Stimulated activated CD8-positive, alpha-beta memory T cell treated with anti-CD3 and anti-CD28 coated beads, Interleukin-15, amount 100 ng/mL, for 48 hours (primary cell): ENCODE measurements at places on chromosomes 7 and 10.
A peak's percentile ranks its signal among the peaks of the same experiment; 100 is the strongest.

GRCh38 chr7:140625908-140626868 lies 14.4 kb downstream of the DENND2A start:
- DNase-seq: no peak

DNA sequence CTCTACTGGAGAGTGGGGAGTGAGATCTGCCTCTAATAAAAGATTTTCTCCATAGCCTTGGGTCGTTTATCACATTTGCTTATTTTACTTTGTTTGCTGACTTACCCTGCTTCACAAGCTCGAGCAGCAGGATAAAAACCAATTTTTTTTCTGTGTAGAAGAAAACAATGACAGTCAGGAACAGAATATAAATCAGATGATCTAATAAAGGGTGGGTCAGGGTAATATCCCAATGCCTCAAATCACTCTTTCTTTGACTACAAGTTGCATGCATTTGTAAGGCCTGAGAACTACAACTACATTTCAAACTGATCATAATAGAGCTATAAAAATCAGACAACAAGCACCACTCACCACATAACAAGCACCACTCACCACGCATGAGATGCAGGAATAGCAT lies 174.4 kb upstream of the ADARB2 start:
- no peak for DNase-seq

DNA sequence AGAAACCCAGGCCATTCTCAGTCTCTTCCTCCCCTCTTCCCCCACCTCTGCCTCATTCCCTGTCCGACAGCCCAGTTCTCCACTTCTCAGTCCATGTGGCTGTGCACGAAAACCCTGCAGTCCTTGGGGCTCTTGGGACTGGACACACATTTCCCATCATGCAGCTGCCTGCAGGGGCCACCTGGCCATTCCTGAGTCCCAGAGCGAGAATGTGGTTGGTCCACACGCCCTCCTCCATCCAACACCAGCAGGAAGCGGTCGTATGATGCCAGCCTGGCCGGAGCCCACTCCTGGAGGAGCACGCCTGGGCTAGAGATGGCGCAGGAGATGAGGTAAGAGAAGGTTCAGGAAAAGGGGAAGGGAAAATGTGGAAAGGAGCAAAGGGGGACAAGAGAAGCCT lies 222.5 kb downstream of the USP6NL start:
- DNase-seq: no peak

GRCh38 chr7:136336932-136337331 lies 359.8 kb upstream of the MTPN start:
- no peak for DNase-seq

GRCh38 chr7:158084555-158084954 lies 503.1 kb downstream of the PTPRN2 start:
- DNase-seq: no peak

DNA sequence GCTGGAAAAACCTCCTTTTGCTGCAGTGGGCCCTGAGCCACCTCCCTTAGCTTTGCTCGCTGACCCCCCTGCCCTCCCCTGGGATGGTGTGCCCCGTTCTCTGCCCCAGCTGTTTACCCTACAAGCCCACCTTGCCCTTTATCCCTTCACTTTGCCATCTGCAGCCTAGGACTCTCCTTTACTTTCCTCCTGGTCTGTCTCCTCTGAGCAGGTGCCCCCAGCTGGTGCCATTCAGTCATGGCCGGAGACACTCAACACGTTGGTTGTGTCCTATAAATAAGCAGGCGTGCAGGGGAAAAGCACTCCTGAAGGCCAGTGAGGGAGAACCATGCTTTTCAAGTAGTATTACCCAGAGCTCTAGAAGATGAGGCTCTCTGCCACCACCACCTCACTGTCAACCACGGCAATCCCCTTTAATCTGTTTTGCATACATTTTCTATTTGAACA lies 6.1 kb downstream of the RASSF4 start:
- no peak for DNase-seq

- DNase-seq: no peak
These were observed 35.0 kb downstream of the NSUN6 start for GRCh38 chr10:18616337-18616736.

DNA sequence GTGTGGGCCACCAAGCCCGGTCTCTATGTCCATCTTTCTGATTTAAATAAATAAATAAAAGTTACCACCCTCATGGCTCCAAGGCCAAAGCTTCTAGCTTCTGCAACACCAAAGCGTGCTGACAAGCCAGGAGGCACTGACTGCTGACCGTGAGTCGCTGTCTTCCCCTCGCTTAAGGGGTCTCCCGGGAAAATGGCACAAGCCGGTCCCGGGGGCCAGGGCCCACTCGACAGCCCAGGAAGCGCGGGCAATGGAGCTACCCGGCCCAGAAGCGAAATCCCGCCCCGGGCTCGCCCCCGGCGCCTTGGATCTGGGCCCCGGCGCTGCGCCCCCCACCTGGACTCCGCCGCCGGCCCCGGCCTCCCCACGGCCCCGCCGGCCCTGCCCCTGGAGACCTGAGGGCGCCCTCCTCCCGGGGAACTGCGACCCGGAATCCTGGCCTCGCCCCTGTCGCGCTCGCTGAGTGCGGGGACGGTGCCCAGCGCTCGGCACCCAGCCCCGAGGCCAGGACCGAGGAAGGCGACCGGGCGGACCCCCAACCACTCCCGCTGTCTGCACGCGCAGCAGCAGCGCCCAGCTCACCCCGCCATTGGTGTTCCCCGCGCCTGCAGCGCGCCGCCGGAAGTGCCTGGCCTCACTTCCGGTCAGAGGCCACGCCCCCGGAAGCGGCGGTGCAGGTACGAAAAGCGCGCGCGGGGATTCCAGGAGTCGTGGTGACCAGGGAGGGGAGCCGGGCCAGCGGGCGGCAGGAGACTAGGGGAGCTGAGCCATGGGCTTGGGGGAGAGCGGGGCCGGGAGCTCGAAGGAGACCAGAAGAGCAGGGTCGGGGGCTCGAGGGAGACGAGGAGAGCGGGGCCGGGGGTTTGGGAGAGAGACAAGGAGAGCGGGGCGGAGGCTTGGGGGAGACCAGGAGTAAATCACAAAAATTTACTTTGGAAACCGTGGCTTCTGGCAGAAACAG lies at the start of the genes MRM2 and NUDT1:
TSS of gene MRM2 (minus strand) at position 626 of the 961 bp plus-strand sequence. CDS start at position 590, 36 bp downstream.
TSS of gene NUDT1 (plus strand) at position 647 of the 961 bp plus-strand sequence. CDS start 2,349 bp downstream, outside the sequence.
- peak; percentile 77 for DNase-seq

DNA sequence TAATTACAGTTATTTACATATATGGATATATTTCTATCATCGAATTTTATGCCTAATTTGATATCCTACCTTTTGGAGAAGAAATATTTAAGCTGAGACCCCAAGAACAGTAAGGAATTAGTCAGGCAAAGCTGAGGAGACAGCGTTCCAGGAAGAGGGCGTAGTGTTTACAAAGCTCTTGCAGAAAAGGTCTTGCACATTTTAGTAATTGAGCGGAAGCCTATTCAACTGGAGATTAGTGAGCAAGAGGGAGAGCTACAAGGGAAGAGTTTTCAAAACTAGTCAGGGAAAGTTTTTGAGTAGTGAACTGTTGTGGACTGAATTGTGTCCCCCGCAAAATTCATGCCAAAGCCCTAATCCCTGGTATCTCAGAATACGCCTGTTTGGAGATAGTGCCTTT lies 26.5 kb upstream of the POU6F2 start:
- DNase-seq: no peak

DNA sequence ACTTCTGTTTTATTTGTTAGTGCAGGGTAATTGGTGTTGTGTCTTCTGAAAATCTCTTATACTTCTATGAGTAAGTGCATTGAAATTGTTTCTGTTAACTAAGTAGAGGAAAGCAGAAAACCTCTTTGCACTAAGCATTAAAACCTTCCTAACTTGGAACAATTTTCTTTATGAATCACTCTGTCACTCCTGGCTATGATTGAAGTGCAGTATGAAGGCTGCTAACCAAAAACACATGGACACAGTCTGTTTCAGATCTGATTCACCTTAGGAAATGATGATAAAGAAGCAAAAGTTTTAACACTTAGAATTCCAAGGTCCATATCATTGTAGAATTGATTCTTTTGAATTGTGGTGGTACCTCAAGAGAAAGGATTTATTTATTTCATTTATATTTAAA lies 41.9 kb downstream of the MET start:
- DNase-seq: no peak

- no peak for DNase-seq
These were observed 113.5 kb upstream of the CTTNBP2 start for GRCh38 chr7:117986645-117987269.

- peak; percentile 74 for DNase-seq
These were observed 46.6 kb downstream of the CDHR3 start for GRCh38 chr7:106009503-106010226.

DNA sequence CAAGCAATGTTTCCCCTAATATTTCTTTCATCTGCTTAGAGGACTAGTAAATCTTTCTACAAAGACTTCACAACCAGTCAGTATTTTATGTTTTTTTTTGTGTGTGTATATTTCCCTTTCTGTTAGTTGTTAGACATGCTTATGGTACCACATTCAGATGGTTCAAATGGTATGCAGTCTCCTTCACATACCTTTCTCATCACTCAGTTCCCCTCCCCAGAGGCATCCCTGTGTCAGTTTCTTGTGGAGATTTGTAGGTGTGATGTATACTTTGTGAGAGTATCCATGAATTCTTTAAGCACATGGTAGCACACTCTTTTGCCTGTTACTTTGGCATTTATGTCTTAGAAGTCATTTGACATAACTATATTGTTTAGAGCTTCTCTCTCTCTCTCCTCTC lies 4.4 kb downstream of the ZNF485 start:
- no peak for DNase-seq

DNA sequence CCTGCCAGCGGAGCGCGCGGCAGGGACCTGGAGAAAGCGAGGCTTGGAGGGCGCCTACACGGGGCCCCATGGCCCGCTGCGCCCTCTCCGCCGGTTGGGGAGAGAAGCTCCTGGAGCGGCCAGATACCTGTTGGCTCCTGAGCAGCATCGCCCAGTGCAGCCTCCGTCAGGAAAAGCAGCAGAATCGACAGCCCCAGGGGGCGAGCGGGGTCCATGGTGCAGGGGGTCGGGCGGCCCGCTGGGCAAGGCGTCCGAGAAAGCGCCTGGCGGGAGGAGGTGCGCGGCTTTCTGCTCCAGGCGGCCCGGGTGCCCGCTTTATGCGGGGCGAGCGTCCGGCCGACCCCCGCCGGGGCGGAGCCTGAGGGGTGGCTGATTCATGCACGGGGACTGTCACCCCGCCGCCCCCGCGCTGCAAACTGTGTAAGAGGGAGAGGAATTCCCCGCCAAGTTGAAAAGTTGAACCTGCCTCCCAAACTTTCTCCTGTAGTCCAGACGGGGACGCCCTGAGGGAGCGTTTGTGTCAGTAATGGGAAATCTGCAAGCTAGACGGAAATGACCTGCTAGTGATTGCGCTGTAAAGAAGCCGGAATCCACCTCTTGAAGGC lies at the start of gene TFPI2:
TSS of gene TFPI2 (minus strand) at position 290 of the 605 bp plus-strand sequence. CDS start at position 215, 75 bp downstream.
- DNase-seq: no peak

DNA sequence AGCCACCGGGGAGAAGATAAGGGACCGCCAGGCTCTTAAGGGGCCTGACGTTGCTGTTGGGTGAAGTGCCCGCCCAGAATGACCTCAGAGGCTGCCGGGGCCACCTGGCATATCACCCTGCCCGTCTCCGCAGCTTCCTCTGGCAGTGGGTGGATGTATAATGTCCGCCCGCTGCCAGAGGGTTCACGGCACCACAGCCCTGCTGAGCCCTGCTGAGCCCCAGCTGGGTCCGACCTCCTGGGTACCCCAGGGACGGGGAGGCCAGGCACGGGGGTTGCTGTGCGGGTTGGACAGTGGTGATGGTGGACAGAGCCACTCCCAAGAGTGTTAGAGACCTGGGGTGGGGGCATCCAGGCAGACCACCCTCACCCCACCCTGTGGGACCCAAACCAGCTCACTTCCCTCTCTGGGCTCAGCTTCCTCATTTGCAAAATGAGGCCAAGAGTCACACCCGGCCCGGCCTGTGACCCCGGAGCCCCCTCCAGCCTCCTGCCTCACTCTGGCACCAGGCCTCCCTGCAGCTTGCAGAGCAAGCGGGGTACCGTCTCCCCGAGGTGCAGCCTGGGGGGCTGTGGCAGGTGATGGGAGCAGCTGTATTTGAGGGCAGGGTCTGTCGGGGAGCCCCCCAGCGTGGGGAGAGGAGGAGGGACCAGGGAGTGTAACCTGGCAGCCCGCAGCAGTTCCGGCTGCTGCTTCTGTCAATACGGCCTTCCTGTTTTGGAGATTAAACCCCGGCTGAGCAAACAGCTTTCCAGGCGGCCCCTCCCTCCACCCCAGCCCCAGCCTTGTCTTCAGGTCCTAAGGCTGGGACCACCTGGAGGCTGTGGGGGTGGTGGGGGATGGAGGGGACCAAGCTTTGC lies 8.4 kb upstream of the LFNG start:
- no peak for DNase-seq

DNA sequence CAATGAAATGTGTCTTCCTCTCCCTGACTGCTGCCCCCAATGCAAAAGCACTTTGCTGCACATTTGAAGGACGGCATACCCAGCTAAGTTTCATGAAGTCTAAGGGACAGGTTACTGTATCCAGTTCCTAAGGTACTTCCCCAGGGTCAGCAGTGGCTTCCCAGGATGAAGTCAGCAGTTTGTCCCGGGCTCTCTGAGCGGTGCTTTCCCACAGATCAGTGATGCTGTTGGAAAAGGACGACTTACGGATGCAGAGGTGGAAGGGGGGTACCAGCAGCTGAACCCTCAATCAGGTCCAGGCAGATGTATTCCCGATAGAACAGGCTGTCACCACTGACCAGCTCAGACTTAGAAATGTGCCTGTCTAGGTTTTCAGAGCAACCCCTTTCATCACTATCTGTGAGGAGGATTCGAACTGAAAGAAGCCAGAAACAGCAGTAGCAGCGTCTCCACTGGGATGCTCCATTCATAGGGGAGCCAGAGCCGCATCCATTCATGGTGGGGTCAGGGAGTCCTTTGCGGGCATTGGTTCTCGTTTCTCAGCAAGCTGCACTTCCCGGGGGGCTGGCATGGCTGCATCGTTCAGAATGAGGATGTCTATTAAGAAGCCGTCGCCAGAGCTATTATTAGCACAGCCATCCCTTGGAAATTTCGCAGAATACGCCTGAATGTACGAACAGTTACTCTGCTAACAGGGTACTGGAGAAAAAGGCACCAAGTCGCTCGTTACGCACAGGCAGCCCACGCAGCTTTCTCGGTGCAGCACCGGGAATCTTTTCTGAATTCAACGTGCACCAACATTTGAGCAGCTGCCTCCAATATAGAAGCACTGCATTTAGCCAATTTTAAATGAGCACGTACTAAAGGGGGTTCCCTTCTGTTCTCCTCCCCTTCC lies 303.7 kb downstream of the PRPF18 start:
- DNase-seq: no peak

GRCh38 chr7:100546926-100547800 lies 8.2 kb downstream of the AGFG2 start:
- DNase-seq: no peak

DNA sequence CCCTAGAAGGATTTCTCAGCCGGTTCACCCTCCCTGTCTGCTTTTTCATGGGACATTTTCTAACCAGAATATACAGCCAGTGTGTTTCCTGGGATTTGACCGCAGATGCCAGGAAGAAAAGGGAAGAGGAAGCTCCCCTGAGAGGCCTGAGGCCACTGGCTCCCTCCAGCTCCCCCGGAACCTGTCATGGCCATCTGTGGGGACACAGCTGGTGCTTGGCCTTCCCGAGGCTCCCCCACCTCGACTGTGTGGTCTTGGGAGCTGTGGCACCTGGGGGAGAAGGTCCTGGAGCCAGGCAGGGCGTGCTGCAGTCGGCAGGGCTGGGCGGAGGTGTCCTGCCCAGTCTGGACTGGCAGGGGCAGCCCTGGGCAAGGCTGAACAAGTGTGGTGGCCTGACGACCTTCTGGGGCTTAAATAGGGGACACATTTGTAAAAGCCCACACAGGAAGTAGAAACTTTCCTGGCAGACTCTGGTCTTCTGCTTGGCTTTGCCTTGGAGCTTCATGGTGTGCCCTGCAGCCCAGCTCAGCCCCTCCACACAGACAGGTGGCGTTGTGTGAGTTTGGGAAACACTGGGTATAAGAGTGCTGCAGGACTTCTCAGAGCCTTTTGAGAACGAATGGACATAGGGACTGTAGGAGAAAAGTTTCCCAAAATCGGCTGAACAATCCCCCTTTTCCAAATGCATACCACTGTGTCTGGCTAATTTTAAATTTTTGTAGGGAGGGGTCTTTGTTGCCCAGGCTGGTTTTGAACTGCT lies 6.8 kb downstream of the BRI3 start:
- DNase-seq: no peak
